ENCODE measurements at places on chromosomes 16 and 17.

- DNase-seq, result no peak
Measured at GRCh38 chr17:51238255-51238887, 21.5 kb downstream of the MBTD1 start.

GRCh38 chr17:47846716-47847340 is 4.1 kb downstream of the SP6 start:
- no peak for DNase-seq

DNA sequence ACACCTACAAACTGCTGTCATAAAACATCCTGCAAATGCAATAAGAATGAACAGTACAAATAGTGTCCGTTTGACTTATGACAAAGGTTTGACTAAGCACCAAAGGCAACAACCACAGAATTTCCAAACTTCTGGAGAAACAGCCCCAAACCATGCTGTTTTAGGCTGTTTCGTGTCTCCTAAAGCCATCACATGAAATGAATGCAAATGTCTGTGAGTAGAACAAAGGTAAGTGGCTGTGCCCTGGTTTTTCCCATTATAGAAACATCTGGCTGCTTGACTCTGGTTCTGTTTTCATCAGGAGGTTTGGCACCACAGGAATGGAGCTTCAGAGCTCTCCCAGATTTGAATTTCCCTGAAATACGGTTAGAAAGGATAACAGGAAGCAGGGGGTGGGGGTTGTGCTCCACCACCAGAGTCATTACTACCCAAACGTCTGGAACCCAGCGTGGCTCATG is 4.6 kb upstream of the EMP2 start:
- DNase-seq, result no peak

DNA sequence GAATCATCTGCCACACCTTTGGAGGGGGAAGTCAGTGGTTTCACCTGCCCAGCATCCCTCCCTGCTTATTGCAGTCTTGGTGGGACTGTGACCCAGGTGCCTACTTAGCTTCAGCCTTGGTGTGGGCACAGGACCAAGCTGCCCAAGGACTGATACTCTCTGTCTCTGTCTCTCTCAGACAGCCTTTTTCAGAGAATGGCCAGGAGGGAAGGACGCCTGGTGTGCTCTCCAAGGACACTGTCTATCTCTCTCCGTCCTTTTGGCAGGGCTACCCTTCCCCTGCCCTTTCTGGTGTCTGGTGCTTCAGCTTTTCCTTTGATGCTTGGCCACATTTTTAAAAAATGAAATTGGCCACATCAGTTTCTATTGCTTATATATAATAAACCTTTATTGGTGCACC is 19.6 kb downstream of the PIK3R6 start:
- no peak for DNase-seq

DNA sequence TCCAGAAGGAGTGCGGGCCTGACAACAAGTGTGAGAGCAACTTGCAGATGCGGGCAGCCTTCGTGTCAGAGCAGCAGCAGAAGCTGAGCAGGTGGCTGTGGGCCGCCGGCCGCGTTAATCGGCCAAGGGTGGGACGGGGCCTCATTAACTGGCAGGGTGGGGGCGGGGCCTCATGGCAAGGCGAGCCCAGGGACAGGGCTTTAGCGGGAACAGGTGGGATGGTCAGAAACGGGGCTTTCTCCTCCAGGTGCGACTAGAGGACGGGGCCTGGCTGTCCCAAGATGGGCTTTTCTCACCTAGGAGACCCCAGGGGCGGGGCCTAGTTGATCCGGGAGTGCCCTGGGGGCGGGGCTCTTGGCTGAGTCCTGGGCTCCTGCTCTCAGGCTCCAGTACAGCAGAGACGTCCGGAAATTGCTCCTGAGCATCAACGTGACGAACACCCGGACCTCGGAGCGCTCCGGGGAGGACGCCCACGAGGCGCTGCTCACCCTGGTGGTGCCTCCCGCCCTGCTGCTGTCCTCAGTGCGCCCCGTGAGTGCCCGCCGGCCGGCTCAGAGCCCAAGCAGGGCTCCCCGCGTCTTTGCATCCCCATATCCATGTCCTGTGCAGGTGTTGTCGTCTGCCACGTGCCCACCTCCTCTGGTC is 18.4 kb upstream of the PDK2 start:
- no peak for DNase-seq

GRCh38 chr17:54439816-54440215 is 460.8 kb upstream of the TOM1L1 start:
- no peak for DNase-seq

GRCh38 chr17:17377071-17377967 is 74.1 kb downstream of the NT5M start:
- DNase-seq, result no peak

DNA sequence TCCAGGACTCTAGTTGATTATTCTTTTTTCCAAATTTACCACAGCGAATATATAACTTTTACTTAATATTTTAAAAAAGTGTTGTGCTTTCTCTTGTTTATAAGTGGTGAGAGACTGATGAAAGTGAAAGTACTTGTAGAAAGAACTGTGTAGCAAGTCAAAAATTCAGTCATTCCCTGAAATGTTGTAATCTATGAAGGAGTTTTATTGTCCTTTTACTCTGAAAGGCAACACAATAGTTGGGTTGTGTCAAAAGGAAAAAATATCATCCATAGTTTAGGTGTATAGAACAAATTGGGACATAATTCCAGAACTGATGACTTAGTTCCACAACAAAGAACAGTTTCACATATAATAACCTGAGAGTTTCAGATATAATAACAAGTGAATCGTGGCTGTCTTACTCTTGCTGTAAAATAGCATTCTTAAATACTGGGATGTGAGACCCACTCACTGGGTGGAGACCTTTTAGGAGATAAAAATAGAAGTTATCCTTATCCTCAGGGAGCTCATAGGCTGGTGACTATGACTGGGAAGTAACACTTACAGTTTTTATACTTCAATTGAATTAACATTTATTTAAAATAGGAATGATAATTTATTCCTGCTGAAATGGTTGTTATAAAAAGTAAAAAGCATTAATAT is 20.6 kb downstream of the CYB5B start:
- no peak for DNase-seq

DNA sequence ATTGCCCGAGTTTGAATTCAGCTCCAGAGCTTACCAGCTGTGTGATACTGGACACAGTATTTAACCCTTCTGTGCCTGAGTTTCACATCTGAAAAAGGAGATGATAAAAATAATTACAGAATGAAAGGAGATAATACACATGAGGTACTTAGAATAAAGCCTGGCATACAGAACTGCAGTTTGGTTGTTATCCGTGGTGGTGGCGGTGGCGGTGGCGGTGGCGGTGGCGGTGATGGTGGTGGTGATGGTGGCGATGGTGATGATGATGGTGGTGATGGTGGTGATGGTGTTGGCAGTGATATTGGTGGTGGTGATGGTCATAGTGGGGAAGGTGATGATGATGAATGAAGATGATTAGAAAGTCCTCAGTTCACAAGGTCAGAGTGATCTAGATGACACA is 57.2 kb downstream of the ABCC1 start:
- no peak for DNase-seq

- no peak for DNase-seq
Measured at GRCh38 chr16:3467921-3468320, 24.4 kb downstream of the NAA60 start.

- DNase-seq, result no peak
Measured at GRCh38 chr16:28168991-28169554, 42.7 kb downstream of the XPO6 start.

- no peak for DNase-seq
Measured at GRCh38 chr17:57782647-57783337, 37.7 kb upstream of the CCDC182 start.

DNA sequence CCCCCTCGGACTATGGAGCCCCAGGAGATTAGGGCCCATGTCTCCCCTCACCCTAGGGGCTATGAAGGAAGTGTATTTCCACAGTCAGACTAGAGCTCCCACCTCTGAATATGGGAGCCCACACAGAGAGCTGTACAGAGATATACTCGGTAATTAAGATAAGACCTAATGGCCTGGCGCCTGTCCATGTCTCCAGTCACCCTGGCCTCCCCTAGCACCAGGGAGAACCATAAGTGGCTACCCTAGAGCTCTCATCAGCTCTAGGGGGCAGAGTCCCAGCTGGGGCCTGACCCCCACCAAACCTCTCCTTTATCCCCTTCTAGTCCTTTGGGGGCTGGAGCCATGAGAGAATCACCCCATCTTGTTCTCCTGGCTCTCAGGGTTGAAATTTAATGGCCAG is 2.4 kb downstream of the TMEM101 start:
- DNase-seq, result no peak
